HepG2 (cell line): ENCODE measurements at places on chromosomes 4 and X.

- H3K4me1 ChIP-seq: no peaks in the 10 kb centered on the region
- H3K27me3 ChIP-seq: no peaks in the 10 kb centered on the region
- DNase-seq: no peak
- H3K27ac ChIP-seq: no peak overlapping the region
- H3K36me3 ChIP-seq: no peaks in the 10 kb centered on the region
These were observed 224.0 kb upstream of the TENM3 start for GRCh38 chr4:182019148-182019652.

DNA sequence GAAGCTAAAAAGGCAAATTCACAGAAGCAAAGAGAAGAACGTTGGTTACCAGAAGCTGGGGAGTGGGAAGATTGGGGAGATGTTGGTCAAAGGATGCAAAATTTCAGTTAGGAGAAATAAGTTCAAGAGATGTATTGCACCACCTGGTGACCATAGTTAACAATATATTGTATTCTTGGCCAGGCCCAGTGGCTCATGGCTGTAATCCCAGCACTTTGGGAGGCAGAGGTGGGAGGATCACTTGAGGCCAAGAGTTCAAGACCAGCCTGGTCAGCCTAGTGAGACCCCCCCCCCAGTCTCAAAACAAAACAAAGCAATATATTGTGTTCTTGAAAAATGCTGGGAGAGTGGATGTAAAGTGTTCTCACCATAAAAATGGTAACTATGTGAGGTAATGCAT lies 67.9 kb downstream of the TAB3 start:
- no peak overlapping the region for H3K27ac ChIP-seq
- no peaks in the 10 kb centered on the region for H3K36me3 ChIP-seq
- DNase-seq: no peak
- H3K27me3 ChIP-seq: no peaks in the 10 kb centered on the region

GRCh38 chrX:11386001-11386523 lies 92.8 kb downstream of the AMELX start:
- no peak for DNase-seq
- H3K27me3 ChIP-seq: no peaks in the 10 kb centered on the region
- no peaks in the 10 kb centered on the region for H3K36me3 ChIP-seq
- H3K4me1 ChIP-seq: no peaks in the 10 kb centered on the region
- H3K27ac ChIP-seq: no peak overlapping the region

- peaks cover 1% of the 10 kb centered on the region; the same call in 1 of the 2 replicates for H3K27me3 ChIP-seq
- H3K4me1 ChIP-seq: no peaks in the 10 kb centered on the region
- H3K36me3 ChIP-seq: no peaks in the 10 kb centered on the region
- no peak overlapping the region for H3K27ac ChIP-seq
These were observed 1.1 kb upstream of the PHOX2B start for GRCh38 chr4:41749631-41750039.

DNA sequence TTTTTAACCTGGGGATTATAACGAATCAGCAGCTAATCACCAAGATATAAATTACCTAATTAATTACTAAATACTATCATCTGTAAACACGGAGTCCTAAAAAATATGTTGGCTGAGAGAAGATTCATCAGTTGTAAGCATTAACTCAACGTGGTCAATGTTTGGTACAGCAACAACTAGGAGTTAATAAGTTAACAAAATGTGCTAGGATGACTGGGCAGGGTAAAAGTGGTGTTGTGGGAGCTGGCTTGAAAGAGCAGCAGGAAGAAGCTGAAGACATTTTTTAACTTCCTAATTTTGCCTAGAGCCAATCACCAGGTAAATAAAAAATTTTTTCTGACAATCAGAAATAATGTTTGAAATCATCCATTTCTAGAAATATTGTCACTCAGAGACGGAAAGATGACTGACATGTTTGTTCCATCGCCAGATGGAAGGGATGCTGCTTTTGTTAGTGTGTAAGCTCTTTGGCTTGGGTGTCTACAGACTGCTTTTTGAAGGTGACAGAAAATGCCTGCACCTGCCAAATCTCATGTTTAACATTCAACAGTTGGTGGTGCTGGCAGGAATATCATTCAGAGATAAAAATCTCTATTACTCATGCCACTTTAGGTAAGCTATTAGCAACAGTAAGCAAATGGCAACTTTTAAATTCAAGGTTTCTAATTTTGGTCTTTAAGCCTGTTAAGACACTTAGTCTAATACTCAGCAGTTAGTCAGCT lies 1126.9 kb downstream of the STPG2 start:
- H3K4me1 ChIP-seq: no peaks in the 10 kb centered on the region
- no peak overlapping the region for H3K27ac ChIP-seq
- no peak overlapping the region for H3K4me3 ChIP-seq

DNA sequence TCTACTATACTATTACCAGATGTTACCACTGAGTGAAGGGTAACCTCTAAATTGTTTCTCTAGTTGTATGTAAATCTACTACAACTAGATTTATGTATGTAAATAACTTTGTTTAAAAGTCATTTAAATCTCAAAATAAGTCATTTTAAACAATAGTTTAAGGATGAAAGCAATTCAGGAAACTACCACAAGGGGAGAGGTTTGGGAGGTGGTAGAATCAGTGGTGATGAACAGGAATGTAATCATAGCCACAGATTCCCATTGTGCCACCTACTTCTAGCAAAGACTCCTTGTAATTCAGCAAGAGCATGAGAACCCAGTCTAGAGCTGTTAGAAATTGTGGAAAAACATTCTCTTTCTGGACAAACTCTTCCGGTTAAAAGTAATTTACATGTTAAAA lies 234.6 kb downstream of the SLC7A11 start:
- no peaks in the 10 kb centered on the region for H3K36me3 ChIP-seq
- H3K4me3 ChIP-seq: no peak overlapping the region
- H3K27ac ChIP-seq: no peak overlapping the region
- no peaks in the 10 kb centered on the region for H3K4me1 ChIP-seq
- DNase-seq: peak; percentile 3

DNA sequence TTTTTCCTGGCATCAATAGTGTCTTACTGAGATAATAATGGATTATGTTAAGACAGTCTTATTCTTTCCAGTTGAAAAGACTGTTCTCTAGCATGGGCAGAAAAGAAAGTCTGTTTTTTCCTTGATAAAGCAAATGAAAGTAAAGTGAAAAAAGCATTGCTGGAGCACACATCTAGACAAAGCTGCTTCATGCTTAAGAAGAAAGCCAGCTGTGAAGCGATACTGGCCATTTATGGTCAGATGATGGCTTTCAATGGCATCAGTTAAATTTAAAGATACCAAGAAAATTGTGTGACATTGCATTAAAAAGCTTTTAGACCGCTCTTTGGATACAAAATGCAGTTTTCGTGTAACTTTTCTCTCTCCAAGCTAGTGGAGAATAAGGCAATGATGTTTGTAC lies 242.1 kb upstream of the TRAM1L1 start:
- no peak overlapping the region for H3K4me3 ChIP-seq
- H3K27me3 ChIP-seq: no peaks in the 10 kb centered on the region
- H3K4me1 ChIP-seq: no peaks in the 10 kb centered on the region
- no peaks in the 10 kb centered on the region for H3K36me3 ChIP-seq

- H3K27ac ChIP-seq: no peak overlapping the region
- DNase-seq: no peak
- no peak overlapping the region for H3K4me3 ChIP-seq
- H3K27me3 ChIP-seq: no peaks in the 10 kb centered on the region
These were observed 40.2 kb downstream of the ABCB7 start for GRCh38 chrX:75115707-75116413.

DNA sequence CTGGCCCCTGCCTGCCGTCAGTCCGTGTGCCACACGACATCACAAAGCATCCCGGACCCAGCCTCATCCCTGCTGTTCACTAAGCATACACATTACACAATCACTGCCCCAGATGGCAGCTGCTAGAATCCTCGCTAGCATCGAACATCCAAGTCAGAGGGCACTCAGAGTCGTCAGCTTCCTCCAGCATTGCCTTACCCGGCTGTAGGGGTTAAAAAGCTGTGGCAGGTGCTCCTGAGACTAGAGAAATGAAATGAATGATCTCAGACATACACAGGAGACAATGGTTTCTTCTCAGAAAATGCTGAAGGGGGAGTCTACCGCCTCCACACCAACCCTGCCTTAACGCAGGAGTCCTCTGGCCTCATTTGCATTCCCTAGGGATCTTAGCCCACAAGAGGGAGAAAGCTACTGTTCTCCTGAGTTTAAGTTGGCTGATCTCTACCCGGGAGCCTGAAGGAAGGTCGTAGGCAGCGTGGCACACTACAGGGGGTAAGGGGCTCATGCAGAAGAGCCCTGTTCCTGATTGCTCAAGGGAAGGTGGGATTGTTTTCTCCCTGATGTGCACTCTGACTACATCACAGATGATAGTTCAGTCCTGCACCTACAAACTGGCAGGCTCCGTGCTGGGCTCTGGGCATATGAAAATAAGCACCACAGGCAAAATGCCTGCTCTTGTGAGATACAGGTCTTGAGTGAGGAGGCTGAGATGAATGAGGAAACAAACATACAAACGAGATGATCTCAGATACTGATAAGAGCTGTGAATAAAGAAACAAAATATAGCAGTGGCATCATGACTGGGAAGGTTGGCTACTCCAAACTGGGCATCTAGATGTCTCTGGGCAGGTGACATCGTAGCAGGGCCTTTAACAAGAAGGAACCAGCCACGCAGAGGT lies 2.6 kb upstream of the KIAA0232 start:
- H3K4me1 ChIP-seq: peaks cover 82% of the 10 kb centered on the region
- H3K4me3 ChIP-seq: no peak overlapping the region; the same call in 1 of the 2 replicates
- no peak overlapping the region for H3K27ac ChIP-seq
- no peaks in the 10 kb centered on the region; the same call in 2 of the 3 replicates for H3K27me3 ChIP-seq
- peak; percentile 62 for DNase-seq
